ENCODE measurements at places on chromosomes 12 and 14.

- DNase-seq, result no peak
These were observed 9.1 kb upstream of the TDG start for GRCh38 chr12:103956509-103957027.

DNA sequence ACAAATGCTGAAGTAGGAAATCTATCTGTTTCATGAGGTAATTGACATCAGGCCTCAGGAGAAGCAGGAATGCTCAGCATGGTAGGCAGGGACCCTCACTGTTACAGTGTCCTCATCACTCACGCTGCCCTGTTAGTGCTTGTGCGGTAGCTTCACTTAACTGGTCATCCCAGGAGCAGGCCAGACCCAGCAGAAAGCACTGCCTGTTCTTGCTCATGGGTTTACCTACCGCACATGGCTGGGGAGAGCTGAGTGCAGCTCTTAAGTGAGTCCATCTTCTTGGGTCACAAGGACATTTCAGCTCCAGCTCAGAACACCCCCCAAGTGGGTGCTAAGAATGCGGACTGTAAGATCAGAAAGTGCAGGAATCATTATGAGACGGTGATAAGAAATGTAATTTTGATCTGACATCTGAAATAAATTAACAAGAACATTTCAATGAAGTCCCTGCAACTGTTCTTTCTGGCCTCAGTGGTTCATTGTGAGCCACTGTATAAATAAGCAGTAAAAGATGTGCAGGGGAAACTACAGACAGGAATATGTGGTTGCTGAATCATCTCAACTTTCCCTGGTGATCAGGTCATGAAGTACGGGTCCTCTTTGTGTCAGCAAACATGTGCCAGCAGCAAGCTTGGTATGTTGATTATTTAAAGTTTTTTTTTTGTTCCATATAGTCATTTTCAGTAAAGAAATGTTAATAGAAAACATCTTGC lies 757.7 kb upstream of the TMEM132C start:
- no peak for DNase-seq

DNA sequence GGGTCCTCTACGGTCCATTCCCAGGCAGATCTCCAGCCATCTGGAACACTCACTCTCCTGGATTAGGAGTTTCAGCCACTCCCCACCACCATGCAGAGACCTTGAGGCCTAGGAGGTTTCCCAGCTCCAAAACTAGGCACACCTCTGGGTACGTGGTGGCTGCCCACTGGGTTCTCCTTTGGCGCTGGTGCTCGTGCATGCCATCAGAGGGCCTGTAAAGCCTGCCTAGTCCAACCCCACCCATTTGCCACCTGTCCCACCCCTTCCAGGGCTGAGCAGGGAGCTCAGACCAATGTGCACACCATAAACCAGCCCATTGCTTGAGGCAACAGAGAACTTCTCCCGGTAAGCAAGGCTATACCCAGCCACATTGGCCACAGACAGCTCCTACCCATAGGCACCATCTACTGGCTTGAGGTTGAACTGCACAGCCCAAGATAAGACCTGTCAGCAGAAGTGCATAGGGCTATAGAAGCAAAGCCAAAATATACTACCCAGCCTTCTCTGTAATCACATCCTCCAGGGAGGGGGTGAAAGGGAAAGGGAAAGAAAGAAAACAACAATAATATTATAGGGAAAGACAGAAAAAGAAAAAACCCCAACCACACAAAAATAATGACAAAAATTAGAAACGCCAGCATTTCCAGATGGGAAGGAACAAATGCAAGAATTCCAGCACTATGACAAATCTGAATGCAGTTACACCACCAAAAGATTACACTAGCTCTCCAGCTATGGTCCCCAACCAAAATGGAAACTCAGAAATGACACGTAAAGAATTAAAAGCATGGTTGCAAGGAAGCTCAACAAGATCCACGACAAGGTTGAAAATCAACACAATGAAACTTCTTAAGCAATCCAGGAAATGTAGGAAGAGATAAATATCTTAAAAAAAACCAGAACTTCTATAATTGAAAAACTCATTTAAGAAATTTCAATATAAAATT lies 111.9 kb upstream of the CCDC175 start:
- no peak for DNase-seq

- DNase-seq, result no peak
These were observed 107.9 kb downstream of the ALG10B start for GRCh38 chr12:38424436-38424835.

GRCh38 chr12:90010089-90010488 lies 301.5 kb upstream of the ATP2B1 start:
- no peak for DNase-seq

DNA sequence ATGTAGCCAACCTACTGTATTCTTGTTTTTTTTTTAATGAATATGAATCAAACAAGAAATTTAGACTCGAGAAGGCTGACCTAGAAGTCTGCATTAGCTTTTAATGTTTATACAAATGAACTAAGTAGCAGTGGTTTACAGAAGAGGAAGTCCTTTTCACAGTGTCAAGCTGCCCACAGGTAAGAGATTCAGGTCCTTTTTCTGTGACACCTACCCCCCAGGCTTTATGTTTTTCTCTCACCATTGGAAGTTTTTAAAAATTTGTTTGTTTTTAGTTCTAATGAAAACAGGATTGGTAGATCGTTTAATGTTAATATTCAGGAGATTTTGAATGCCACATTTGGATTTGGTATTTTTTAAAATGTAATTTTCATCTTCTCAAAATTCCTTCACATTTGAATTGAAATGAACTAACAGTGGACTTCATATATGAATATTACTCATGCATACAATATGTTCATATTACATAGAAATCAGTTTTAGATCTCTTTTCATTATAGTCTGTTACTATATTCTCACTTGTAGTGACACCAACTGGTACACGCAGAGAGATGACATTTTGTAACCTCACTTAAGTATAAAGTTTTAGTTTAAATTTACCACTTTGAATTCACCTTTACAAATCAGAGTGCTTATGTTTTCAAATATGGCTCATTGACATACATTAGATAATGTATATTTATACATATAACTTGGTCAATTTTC lies 29.7 kb downstream of the ATF7IP start:
- no peak for DNase-seq

- no peak for DNase-seq
These were observed 86.4 kb downstream of the ACACB start for GRCh38 chr12:109202770-109203169.

GRCh38 chr12:452667-453210 lies 7.0 kb upstream of the B4GALNT3 start:
- DNase-seq, result no peak

DNA sequence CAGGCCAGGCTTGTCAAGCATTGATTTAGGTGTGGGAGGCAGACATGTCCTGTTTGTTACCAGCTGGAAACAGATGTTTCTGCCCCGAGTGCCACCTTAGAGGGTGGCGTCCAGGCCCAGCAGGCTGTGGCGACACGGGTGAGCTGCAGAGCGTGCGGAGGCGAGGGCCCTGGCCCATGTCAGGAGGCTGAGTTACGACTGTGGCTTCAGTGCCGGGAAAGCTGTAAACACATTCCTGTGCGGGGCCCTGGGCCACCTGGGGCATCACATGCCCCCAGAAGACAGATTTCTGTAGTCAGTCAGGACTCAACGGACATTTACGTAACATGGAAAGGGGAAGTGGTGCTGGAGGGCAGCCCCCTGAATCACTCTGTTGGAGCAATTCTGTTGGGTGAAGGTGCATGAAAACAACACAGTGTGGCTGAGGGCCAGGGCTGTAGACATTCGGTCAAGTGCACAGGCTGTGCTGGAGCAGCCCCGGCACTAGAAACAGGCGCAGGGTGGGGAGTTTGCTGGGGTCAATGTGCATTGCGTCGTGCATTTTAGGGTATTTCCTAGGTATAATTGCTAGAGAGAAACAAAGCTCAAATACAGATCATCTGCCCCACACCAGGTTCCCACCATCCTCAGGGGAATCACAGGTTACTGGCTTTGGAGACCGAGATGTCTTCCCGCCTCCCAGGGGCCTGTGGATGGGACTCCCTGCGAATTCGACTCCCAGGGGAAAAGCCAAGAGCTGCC lies 291.8 kb downstream of the TMEM121 start:
- no peak for DNase-seq

DNA sequence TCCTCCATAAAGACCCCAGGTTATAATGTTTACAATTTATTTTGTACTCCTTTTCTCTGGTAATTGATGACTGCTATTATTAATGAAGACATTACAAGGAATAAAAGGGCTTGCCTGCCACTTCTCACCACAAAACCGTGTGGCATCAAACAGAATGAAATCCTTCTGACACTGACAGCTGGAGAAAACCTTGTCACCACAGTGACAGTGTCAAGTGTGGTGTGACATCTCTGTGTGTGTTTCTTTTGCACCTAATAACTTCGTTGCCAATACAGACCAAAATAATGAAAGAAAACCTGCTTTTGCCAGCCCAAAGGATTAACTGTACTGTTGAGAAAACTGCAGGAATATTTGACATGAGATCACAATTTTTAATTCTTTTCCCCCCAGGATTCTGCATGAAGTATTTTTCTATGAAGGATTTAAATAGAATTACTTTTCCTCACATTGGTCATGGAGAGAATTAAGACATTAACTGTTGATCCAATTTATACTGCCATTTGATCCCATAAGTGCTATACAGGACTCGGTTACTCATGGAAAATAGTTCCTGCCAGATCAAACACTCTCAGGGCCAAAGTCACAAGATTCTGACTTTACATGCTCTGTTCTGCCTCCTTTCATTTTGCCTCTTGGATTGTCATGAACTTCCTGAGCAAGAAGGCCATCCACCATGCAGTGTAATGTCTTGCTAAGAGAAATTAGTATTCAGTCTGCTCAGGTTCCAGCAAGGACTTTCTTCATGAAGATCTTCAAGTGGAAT lies 60.4 kb upstream of the IFNG-AS1 start:
- no peak for DNase-seq

Data from stimulated activated CD8-positive, alpha-beta memory T cell treated with anti-CD3 and anti-CD28 coated beads, Interleukin-7, amount 100 ng/mL, for 1 hour (primary cell).